Midbrain (tissue), 1 donor: ENCODE measurements at places on chromosomes 7 and 10.

GRCh38 chr7:118531566-118531965, 307.1 kb downstream of the ANKRD7 start:
- no peak for DNase-seq

- DNase-seq: no peak
Measured at GRCh38 chr7:91953618-91954017, 13.0 kb downstream of the AKAP9 start.

- no peak for DNase-seq
Measured at GRCh38 chr7:1474736-1475135, 15.5 kb upstream of the MICALL2 start.

DNA sequence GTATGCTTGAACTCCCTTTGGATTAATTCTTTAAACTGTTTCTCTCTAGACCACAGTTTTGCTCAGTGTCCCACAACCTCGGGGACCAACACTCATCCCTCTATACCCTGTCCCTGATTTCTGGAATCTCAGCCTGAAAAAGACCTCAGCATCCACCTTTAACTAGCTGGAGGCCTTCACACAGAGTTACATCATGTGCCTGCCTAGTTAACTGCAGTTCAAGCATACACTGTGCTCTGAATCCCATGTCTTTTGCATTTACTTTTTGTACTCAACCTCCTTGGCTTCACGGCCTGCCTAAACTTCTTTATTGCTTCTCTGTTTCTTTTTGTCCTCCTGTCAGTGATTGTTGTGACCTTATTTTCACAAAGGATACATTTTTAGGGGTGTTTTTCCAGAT, 66.7 kb downstream of the PRKG1 start:
- DNase-seq: no peak

DNA sequence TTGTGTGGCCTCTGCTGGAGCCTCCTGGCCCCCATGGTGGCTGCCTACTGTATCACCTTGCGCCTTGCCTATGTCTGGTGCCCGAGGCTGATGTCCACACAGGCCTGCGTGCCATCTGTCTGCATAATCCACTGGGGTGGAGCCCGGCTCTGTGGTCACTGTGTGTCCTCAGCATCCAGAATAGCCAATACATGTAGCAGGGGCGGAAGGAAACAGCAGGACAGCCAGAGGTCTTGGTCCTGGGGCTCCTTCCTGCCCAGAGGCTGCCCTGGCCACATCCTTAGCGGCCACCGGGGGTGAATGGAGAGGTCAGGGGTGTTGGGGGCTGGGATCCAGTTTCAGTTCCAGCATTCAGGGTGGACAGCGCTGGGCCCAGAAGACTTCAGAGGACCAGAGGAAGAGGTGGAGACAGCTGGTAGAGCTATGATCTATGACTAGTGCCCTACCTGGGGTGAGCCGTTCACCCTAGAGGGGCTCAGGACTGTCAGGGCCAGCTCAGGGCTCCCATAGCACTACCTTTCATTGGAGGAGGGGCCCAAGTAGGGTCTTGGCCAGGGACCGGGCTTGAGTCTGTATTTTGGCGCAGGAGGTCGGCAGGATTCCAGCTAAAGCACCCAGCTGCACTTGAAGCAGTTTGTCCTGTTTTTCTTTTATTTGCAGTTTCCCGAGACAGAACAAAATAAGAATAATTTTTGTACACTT, 15.9 kb downstream of the YKT6 start:
- no peak for DNase-seq

DNA sequence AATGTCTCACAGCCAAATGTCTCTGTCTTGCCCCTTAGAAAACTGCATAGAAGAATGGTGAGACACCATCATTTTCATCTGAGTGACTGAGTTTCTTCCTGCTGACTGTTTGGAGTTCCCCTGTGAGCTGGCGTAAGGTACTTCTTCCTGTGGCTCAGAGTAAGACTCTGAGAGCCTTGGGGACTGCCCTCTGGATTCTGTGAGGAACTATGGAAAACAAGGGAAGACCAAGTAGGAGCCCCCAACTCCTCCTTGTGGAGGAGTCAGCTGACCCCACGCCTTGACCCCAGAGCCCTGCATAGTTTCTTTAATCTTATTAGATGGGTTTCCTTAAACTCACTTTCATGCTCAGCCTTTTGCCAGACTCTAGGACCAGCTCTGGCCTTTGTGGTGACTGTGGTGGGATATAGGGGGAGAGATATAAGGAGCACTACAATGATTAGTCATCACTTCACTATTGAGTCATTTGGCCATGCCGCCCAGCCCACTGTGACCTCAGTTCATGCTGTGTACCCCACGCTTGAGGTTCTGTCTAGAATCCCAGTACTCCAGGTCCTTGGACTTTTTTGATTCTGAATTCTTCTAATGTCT, 51.8 kb upstream of the FAM133B start:
- no peak for DNase-seq

DNA sequence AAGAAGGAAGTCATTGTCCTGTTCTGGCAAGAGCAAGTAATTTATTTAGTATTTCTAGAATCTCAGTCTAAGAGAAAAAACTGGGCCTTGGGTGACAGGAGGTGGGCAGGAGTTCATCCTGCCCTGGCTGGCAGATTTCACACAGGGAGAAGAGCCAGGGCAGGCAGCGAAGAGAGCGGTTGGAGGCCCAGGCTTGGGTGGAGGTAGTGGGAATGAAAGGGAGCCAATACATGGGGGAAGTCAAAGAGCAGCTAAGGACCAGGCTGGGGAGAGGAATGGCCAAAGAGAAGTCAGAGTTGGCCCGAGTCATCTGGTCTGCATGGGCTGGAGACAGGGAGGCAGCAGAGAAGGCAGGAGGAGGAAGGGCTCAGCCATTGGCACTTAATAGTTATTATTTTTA, 51.4 kb downstream of the HECW1 start:
- no peak for DNase-seq

DNA sequence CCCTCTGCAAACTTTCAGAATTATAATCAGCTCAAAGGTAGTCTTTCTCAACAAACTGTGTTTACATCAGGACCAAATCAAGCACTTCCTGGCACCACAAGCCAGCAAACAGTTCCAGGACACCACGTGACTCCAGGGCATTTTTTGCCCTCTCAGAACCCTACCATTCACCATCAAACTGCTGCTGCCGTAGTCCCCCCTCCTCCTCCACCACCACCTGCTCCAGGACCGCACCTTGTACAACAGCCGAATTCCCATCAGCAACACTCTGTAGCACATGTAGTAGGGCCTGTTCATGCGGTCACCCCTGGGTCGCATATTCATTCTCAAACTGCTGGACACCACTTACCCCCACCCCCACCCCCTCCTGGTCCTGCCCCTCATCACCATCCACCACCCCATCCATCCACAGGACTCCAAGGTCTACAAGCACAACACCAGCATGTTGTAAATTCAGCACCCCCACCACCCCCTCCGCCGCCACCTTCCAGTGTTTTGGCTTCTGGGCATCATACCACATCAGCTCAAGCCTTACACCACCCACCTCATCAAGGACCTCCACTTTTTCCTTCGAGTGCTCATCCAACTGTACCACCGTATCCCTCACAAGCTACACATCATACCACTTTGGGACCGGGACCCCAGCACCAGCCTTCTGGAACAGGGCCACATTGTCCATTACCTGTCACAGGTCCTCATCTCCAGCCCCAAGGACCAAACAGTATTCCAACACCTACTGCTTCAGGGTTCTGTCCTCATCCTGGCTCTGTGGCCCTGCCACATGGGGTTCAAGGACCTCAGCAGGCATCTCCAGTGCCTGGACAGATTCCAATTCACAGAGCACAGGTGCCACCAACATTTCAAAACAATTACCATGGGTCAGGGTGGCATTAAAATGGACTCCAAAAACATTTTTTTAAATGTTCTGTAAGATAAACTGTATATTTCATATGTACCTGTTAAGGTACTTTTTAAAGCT, 98.7 kb downstream of the KMT2E start:
- no peak for DNase-seq

DNA sequence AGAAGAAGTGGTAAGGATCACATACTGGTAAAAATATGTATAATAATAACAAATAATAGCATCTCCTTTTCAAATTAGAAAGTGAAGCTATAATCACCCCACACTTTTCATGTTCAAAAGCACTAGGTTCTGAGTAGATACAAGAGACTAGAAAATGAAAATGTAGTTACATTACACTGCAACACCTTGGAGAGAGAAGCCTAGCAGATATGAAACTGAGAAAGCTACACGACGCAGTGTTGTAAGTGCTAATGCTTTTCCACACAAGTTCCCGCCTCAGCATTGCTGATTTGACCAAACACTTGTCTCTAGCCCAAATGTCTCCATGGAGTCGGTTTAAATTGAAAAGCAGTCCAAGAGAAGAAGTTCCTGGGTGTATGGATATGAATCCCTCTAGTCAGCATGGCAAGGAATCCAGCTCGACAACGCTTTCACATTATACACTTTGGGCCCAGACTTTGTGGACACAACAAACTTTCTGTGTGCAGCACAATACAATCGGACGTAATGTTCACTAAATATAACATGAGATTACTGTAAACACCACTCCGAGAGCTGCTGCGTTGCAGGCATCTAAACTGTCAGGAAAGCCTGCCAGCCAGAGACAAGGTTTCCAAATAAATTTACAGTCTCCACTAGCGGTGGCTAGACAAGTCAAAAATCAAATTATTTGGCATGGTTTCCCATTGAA, 1.7 kb downstream of the PDE1C start:
- DNase-seq: peak; percentile 55

GRCh38 chr7:94396596-94396995, 1.9 kb downstream of the COL1A2 start:
- DNase-seq: no peak

DNA sequence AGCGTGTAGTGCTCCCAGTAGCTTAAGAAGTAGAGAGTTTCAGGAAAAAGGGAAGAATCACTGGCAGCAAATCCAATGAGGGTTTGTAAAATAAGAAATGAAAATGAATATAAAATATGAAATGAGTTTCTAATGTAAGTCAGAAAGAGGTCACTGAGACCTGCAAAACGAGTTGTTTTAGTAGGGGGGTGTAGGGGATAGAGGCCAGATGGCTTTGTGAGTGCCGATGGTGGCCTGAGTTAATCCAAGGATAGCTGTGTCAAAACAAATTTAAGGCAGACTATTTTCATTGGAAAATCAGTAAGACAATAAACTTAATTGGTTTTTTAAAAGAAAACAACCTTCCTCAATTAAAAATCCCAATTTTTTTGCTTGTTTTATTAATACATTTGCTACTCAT, 745 bp upstream of the ASB15 start:
- no peak for DNase-seq

- no peak for DNase-seq
Measured at GRCh38 chr7:107304636-107305035, 135.8 kb downstream of the HBP1 start.

DNA sequence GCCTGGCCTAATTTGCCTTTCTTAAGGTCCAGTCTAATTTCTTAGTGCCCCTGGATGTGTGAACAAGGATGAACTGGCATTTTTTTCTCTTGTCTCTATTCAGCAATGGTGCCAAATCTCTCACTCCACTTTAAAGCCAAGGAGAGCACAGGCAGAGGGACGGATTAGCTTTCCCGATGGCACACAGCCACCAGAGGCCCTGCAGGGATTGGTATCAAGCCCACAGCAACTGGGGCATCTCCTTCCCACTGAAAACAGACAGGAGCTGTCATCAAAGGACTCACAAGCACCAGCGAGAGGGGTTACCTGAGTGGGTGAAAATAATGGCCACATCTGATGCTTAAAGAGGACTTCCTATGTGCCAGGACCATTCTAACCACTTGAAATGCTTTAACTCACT, 83.1 kb downstream of the ITIH5 start:
- DNase-seq: peak; percentile 8

- no peak for DNase-seq
Measured at GRCh38 chr10:5095687-5096086, 1.5 kb downstream of the AKR1C3 start.

- no peak for DNase-seq
Measured at GRCh38 chr10:45461034-45461433, 87.0 kb downstream of the ALOX5 start.

DNA sequence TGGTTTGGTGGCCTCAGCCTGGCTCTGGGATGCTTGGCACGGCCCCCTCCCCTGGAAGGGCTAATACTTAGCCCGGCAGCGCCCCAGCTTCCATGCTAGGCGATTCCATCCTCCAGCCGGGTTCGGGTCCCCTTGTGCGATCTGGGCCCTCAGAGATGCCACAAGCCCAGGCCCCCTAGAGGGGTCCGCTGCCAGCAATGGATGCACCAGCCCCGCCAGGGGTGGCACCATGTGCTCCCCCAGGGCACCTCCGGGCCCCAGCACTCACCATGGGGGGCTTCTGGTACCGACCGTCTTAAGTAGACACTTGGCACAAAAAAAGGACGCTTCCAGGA, 125.7 kb upstream of the KCTD7 start:
- DNase-seq: no peak

- no peak for DNase-seq
Measured at GRCh38 chr7:47651355-47652317, 69.7 kb upstream of the TNS3 start.

DNA sequence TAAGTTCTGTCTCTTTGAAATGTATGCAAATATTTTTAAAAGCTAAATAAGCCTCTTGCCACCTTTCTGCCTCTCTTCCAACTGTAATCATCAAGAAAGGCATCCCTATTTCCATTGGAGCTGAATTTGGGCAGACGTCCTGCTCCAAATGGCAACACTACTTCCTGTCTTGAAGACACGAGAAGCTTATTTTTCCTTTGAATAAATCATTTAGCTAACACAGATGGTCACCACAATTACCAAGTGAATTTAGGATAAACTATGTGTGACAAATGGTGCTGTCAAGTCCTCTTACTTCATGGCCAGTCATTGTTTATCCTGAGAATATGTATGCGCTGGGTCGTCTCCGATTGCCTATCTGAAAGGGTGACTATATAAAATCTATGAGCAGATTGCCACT, 268.0 kb downstream of the ANKRD7 start:
- no peak for DNase-seq

- DNase-seq: no peak
Measured at GRCh38 chr7:143256932-143257331, 6.3 kb upstream of the GSTK1 start.

DNA sequence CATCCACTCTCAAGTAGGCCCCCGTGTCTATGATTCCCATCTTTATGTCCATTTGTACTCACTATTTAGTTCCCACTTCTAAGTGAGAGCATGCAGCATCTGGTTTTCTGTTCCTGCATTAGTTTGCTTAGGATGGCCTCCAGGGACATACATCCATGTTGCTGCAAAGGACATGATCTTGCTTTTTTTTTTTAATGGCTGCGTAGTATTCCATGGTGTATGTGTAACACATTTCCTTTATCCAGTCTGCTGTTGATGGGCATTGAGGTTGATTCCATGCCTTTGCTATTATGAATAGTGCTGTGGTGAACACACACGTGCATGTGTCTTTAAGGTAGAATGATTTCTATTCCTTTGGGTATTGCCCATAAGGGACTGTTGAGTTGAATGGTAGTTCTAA, 67.8 kb downstream of the SFMBT2 start:
- no peak for DNase-seq

DNA sequence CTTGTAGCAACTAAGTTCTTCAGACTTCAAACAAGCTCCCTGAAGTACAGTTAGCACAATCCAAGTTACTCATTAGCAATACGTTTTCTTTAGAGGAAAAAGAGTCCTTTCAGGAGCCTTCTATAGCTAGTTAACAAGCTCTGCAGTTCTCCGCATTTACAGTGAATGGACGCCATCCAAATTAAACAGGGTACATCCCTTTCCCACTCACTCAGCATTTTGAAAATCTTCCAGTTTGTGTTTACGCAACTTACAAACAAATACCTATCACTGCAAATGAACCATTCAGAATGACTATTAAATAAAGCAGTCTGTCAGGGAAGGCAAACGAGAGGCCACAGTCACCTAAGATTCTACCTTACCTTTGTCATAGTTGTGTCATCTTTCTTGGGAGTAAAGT, 84.5 kb downstream of the RNF32 start:
- DNase-seq: no peak

GRCh38 chr10:112352044-112352443, 21.9 kb upstream of the ACSL5 start:
- no peak for DNase-seq

GRCh38 chr7:78912781-78913180, 540.7 kb downstream of the MAGI2 start:
- no peak for DNase-seq
